Stimulated activated CD8-positive, alpha-beta memory T cell treated with anti-CD3 and anti-CD28 coated beads, Interleukin-7, amount 100 ng/mL, for 24 hours (primary cell): ENCODE measurements at places on chromosomes 13 and 19.

DNA sequence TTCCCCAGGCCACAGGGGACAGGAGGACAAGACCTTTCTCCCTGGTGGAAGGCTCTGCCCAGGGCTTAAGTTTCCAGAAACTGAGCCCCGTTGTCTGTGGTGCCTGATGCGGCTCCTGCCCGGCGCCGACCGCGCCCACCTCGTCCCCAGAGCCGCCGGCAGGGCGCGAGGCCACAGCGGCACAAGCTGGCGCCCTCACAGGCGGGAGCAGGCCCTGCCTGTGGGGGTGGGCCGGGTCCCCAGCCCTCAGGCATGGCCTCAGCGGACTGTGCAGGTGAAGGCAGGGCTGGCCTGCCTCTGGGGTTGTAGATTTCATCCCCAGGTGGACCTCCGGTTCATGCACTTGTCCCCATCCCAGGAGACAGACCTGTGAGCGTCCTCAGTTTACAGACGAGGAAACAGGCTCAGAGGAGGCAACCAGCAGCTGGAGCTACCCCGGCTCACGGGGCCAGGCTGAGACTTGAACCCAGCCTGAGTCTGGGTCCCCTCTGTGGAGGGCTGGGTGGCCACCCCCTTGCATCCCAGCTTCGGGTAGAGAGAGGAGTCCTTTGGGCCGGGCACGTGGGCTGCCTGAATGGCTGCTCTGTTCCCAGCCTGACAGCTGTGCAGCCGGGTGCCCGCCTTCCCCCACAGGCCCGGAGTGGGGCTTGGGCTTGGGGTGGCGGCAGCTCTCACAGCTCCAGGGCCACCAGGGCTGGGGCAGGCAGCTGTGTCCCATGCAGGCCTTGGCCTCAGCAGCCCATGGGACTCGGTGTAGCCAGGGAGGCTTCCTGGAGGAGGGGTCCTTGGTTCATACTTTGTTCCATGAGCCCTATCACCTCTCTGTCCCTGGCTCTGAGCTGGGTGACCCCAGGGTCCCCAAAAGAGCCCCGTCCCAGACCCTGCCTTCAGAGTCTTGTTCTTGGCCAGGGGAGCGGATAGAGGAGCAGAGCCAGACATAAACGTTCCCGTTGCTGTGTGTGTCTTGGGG lies 26.8 kb downstream of the PIAS4 start:
- no peak for DNase-seq

GRCh38 chr13:98254513-98254912 lies 77.4 kb upstream of the RNF113B start:
- no peak for DNase-seq

DNA sequence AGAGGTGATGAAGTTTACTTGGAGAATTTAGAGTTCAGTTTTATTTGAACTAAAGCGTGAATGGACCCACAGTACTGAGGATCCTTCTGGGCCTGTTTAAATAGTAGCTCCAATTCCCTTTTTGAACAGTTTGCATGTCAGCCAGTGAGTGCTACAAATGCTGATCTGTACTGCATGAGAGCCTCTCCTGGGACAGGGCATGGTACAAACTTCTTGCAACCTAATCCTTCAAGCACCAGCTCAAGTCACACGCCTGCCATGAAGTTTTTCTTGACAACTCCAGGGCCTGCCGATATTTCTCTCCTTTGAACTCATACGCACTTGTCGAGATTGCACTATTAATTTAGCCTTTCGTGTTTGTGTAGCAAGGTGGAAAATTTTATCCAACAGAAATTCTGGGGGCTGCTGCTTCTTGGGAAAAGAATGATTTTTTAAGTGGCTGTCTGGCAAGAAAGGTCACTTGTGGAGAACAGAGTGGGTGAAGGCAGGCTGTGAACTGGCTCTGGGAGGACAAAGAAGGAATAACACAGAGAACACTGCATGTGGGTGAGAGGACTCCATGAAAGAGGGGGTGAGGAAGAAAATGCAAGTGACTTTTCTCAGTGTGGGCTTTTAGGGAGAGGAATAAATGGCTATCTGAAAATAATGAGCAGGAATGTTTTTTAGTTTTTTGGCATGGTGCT lies 192.5 kb downstream of the NDFIP2 start:
- DNase-seq, result no peak

DNA sequence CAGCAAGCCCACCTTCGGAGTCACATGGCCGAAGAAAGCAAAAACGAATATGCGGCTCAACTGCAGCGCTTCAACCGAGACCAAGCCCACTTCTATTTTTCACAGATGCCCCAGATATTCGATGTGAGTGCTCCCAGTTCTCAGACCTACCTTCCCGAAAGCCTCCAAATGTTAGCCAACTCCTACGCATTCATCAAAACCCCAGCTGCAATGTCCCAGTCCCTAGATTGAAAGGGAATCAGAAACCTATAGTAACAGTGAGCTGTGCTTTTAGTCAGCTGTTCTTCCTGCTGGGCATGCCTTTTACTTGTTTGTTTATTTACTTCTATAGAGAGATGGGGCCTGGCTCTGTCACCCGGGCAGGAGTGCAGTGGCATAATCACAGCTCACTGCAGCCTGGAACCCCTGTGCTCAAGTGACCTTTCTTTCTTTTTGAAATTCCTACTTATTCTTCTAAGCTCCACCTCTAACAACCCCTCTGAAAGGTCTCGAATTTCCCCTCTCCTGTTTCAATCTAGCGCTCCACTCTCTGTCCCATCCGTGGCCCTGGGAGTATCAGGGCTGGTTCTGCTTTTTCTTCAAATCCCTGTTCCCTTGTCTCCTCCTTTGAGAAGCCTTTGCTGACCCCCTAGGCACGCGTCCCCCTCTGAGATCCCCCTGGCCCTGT lies 4.4 kb downstream of the TRIP10 start:
- DNase-seq, result no peak

- no peak for DNase-seq
Measured at GRCh38 chr13:52832313-52832712, 16.1 kb downstream of the PCDH8 start.

- no peak for DNase-seq
Measured at GRCh38 chr13:110653271-110653670, 37.9 kb downstream of the NAXD start.

DNA sequence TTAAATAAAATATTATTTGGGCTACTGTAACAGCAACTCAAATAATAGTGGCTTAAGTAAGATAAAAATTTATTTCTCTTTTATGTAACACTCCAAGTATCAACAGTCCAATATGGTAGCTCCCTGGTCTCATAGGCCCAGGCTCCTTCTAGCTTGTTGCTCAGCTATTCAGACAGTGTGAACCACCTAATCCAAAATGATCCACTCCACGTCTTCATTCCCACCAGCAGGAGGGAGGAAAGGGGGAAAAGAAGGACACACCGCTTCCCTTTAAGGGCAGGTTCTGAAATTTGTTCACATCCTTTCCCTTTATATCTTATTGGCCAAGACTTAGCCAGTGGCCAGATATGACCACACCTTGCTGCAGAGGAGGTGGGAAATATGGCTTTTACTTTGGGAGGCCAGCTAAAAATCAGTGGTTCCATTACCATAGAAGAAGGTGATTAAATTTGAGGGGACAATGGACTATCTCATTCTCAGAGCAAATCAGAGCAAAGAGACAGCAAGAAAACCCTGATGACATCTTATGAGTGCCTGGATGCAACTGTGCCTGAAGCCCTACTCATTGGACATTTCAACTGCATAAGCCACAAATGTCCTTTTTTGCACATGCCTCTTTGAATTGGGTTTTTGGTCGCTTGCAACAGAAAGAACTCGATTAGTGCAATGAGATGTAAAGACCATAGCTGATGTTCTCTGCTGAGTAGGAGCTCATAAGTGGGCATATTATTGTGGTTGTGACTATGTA lies 7.0 kb upstream of the EPOR start:
- no peak for DNase-seq

GRCh38 chr13:63636316-63636993 lies 2220.8 kb upstream of the PCDH20 start:
- no peak for DNase-seq
